ENCODE measurements at places on chromosomes 3 and 15.

GRCh38 chr15:72809329-72809728 is 25.8 kb upstream of the ADPGK start:
- DNase-seq: no peak

DNA sequence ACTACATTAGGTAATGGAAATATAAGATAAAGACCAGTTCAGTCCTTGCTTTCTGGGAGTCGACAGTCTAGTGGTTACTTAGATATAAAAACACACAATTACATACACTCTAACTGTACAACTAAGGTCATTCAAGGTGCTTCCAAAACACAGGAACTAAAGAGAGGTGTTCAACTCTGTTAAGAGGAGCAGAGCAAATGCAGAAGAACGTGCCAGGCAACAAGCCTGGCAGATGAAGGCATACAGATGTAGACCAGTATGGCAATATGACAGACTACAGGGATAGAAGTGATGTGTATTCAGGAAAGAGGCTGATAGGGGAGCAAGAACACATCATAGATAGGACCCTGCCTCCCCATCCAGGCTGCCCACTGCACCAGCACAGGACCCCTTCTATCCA is 78.3 kb downstream of the CBLB start:
- no peak for DNase-seq

GRCh38 chr3:143831994-143832393 is 16.3 kb downstream of the SLC9A9 start:
- no peak for DNase-seq

- no peak for DNase-seq
These were observed 88.6 kb upstream of the ZNF385D start for GRCh38 chr3:21839592-21839991.

GRCh38 chr3:60323651-60324050 is 927.6 kb downstream of the FHIT start:
- DNase-seq: no peak

GRCh38 chr3:66615643-66616301 is 115.0 kb upstream of the LRIG1 start:
- no peak for DNase-seq

DNA sequence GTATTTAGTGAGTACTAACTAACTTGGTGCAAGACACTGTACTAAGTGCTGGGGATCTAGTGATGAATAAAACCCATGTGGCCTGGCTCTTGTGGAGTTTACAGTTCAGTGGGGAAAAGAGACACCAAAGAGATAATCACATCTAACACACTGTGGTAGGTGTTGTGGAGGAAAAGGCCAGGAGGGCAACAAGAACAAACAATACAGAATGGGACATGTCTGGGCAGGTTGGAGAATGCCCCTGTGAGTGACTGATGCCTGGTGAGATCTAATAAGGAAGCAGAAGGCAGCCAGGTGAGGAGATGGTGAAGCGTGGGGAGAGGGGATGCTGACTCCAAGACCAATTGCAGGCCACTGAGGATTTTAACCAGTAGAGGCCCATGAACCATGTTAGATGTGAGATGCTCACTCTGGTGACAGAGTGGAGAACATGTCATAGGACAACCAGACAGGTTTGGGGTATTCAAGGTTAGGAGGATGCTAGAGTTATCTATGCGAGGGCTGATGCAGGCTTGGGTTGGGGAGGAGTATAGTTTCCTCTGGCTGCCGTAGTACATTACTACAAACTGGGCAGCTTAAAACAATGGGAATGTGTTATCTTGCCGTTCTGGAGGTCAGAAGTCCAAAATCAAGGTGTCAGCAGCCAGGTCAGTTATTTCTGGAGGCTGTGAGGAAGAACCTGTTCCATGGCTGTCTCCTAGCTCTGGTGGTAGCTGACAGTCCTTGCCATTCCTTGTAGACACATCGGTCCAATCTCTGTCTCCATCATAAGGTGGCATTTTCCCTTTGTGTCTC is 81.4 kb downstream of the ARNT2 start:
- DNase-seq: no peak

- no peak for DNase-seq
These were observed 6.2 kb downstream of the PSMD6 start for GRCh38 chr3:64016941-64017620.

DNA sequence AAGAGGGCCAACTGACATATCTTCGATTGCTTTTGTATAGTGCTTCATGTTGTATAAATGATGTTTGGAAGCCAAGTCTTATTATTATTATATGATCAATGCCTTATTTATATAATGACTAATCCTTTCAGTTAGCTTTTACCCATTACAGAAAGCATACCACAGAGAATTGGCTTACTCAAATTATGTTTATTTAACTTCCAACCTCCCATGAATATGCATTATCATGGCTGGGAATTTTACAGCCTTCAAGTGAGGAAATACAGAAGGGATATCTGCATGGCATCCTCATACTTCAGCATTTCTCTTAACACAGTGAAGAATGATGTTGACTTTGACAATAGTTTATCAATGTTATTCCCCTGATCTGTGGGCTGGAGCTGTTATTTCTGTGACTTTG is 225.9 kb upstream of the GAP43 start:
- no peak for DNase-seq

DNA sequence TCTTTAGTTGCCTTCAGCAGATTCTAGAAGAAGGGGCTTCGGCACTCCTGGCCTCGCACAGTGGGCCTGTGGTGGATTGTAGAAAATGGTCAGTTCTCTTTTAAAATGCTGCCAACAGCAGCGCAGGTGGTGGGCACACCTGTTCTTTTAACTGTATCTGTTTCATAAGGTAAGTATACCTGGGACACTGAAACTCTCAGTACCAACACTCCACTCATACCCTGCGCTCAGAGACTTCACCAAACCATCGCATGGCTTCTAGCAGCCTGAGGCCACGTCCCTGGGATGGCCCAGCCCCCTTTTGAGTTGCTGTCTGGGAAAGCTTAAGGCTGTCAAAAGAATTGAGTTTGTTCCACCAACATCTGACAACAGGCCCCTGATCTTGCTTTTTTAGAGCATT is 56.7 kb upstream of the MCF2L2 start:
- DNase-seq: no peak

GRCh38 chr3:95277613-95278012 is 1214.8 kb downstream of the NSUN3 start:
- no peak for DNase-seq

DNA sequence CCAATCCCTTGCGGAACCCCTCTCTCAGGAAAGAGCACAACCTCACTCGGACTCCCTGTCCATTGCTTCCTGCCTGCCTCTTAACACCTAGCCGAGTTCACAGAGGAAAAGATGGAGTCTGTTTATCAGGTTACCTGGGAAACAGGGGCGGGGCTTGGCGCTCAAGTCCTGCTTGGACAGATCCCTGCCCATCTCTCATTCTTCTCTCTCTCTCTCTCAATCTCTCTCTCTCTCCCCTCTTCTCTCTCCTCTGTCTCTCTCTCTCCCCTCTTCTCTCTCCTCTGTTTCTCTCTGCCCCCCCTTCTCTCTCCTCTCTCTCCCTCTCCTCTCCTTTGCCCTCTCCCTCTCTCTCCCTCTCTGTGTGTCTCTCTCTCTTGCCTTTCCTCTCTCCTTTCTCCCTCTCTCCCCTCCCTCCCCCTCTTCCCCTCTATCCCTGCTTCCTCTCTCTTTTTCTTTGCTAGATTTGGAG is at the start of gene EFHB:
TSS of gene EFHB (minus strand) at position 120 of the 469 bp plus-strand sequence. CDS start 199 bp downstream, outside the sequence.
- no peak for DNase-seq

DNA sequence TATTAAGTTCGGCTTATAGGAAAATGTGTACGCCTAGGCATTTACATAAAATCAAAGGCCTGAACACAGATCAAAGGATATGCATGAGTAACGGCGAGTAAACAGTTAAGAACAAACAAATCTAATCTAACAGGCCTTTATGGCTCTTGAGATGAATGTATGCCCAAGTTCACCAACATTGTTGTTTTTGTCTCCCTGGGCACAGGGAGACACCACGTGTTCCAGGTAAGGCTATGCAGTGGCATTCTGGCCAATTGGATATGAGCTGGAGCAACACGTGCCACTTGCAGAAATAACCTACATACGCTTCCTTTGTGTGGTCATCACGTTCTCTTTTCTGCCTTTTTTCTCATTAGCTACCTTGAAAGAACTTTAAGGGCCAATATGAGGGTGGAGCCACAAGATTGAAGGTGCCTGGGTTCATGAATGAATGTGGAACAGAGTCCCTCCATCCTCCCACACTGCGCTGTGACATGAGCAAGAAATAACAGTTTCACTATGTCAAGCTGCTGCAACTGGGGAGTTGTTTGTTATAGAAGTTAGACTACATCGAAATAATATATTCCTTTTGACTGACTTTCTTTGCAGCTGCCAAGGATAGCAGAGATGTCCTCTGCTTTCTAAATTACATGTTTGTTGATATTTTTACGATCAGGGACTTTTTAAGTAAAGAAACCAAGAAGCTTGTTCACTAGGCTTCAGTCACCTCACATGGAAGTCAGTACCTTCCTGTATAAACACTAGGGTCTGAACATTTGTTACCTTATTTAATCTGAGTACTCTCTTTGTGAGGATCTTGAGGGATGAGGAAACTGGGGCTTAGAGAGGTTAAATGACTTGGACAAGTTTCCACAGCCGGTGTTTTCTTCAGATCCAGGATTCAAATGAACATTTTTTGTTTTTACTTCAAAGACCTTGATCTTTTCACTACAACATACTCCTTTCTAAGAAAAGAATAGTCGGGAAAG is 427.5 kb upstream of the TBL1XR1 start:
- DNase-seq: no peak

DNA sequence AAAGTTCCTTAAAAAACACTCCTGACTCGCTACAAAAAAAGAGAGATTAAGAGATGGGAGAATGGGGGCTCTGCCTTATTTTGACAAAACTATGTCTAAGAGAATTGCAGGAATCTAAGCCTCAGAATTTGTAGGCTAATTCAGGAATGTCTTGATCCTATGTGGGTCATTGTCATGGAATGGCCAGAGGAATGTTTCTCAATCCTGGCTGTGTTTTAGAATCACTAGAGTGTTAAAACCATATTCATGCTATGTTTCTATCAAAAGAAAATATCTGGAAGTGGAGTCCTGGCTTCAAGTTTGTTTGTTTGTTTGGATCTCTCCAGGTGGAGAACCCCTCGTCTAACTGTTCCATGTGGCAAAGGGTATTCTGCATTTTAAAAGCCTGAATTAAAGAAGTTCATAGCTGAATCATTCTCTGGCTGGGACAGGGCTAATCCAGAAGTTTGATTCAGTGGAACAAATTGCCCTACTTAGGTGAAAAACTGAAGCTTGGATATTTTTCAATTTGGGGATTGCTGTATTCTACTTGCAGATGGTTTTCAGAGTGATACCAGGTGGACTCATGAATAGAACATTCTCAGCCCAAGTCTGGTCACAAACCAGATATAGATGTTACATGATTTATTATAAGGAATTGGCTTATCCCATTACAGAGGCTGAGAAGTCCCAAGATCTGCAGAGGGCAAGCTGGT is 28.2 kb downstream of the GJD2 start:
- DNase-seq: no peak

DNA sequence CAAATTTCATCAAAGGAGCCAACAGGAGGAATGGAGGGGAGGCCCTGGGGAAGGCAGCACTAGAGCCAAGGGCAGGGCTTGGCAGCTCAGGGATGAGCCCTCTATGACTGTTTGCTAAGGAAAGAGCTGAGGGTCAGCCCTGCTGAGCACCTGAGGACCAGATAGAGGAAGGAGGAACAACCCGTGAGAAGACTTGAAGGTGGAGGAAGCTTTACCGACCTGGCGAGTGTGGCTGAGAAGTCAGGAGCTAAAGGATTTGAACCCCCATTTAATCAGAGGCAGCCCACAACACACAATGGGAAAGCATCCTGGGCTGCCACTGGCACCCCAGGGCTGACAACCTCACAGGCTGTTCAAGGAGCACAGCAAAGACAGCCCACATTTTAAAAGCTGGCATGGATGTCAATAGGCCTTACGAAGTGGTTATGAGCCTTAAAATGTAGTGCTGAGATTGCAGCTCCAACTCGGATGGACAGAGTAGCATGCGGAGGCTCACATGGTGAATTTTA is 20.7 kb upstream of the LRRC2 start:
- DNase-seq: no peak

GRCh38 chr3:33237439-33237838 is 18.8 kb upstream of the SUSD5 start:
- no peak for DNase-seq

DNA sequence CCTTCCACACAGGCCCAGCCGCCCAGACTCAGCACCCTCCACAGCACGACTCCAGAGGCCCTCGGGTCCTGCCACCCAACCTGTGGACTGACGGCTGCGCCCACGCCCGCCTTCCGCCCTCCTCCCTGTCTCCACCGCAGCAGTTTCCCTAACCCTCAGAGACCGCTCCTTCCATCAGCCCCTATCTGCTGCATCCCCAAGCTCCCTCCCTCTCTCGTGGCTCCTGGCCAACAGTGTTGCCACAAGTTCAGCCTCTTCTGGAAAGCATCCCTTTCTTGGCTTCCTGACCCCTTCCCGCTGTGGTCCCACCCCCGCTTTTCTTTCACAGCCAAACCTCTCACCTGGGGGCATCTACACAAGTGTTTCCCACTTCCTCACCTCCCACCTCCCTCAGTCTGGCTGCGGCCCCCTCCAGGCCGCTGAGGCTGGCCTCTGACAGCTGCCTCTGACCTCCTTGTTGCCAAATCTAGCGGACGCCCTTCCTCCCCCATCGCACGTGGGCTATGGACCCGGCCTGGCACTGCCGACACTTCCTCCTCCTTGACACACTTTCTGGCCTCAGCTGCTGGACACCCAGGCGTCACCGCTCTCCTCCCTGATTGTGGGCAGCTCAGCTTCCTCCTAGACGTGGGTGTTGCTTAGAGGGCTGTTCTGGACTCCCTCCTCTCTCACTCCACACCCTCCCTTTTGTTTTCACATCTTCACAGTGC is 168.8 kb upstream of the TLE3 start:
- DNase-seq: no peak

DNA sequence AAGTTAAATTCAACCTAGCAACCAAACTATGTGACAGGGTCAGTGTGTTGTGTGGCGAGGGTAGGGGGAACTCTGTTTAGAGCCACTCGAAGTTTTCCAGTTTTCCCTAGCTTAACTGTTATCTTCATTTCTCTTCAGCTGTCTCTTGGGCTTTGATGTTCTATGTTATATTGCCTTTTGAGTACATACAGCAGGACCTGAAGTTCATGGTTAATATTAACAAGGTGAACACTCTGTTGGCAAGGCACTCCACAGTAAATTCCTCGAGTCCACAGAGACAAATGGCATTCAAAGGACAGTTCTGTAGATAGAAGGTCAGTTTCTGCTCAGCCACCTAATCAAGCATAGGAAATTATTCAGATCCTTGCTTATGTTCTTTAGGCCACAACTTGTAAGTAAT is 147.9 kb upstream of the DPH6 start:
- DNase-seq: no peak

DNA sequence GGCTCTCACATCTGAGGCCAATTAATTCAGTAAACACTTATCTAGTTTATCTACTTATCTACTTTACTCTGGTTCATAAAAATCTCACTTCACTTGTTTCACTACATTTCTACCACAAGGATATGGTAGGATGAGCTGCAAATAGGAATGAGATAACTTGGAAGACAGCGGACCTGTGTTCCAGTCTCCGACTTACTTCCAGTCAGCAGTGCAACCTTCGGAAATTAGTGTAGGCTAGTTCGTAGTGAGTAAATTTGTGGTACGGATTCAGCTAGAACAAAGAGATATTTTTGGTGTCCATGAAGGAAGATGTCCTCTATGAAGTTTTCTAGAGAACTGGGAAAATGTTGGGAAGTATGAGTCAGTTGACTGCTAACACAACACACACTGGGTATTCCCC is 66.3 kb downstream of the TPRG1 start:
- no peak for DNase-seq
